GM19239 (cell line): ENCODE measurements at places on chromosomes 1 and 21.

- no peak for DNase-seq
Observed at GRCh38 chr1:50246869-50247268, 138.1 kb downstream of the ELAVL4 start.

GRCh38 chr1:70042090-70042731 lies 163.2 kb downstream of the LRRC40 start:
- DNase-seq = no peak

- DNase-seq = peak; percentile 74
Observed at GRCh38 chr1:9849691-9850441, 26.1 kb upstream of the CLSTN1 start.

GRCh38 chr1:8858112-8858668 lies 20.3 kb downstream of the ENO1 start:
- DNase-seq = no peak

DNA sequence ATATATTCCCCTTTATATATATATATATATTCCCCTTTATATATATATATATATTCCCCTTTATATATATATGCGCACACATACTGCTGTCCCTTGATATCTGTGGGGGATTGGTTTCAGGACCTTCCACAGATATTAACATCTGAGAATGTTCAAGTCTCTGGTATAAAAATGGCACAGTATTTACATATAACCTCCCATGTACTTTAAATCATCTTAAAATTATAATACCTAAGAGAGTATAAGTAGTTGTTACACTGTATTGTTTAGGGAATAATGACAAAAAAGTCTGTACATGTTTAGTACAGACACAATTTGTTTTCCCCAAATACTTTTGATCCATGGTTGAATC lies 45.8 kb downstream of the NR5A2 start:
- no peak for DNase-seq

- no peak for DNase-seq
Observed at GRCh38 chr1:90457985-90458384, 259.1 kb downstream of the BARHL2 start.

- no peak for DNase-seq
Observed at GRCh38 chr1:53629101-53629691, 109.8 kb downstream of the GLIS1 start.

DNA sequence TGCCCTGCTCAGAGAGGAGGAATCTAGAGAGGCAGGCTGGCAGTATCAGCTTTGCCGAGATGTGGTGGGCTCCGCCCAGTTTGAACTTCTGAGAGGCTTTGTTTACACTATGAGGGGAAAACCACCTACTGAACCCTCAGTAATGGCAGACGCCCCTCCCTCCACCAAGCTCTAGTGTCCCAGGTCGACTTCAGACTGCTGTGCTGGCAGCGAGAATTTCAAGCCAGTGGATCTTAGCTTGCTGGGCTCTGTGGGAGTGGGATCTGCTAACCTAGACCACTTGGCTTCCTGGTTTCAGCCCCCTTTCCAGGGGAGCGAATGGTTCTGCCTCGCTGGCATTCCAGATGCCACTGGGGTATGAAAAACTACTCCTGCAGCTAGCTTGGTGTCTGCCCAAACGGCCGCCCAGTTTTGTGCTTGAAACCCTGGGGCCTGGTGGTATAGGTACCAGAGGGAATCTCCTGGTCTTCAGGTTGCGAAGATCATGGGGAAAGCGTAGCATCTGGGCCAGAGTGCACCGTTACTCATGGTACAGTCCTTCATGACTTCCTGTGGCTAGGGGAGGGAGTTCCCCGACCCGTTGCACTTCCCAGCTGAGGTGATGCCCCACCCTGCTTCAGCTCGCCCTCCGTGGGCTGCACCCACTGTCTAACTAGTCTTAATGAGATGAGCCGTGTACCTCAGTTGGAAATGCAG lies 43.6 kb downstream of the C21orf91 start:
- no peak for DNase-seq

GRCh38 chr1:85328713-85329397 lies 52.4 kb upstream of the BCL10 start:
- no peak for DNase-seq

DNA sequence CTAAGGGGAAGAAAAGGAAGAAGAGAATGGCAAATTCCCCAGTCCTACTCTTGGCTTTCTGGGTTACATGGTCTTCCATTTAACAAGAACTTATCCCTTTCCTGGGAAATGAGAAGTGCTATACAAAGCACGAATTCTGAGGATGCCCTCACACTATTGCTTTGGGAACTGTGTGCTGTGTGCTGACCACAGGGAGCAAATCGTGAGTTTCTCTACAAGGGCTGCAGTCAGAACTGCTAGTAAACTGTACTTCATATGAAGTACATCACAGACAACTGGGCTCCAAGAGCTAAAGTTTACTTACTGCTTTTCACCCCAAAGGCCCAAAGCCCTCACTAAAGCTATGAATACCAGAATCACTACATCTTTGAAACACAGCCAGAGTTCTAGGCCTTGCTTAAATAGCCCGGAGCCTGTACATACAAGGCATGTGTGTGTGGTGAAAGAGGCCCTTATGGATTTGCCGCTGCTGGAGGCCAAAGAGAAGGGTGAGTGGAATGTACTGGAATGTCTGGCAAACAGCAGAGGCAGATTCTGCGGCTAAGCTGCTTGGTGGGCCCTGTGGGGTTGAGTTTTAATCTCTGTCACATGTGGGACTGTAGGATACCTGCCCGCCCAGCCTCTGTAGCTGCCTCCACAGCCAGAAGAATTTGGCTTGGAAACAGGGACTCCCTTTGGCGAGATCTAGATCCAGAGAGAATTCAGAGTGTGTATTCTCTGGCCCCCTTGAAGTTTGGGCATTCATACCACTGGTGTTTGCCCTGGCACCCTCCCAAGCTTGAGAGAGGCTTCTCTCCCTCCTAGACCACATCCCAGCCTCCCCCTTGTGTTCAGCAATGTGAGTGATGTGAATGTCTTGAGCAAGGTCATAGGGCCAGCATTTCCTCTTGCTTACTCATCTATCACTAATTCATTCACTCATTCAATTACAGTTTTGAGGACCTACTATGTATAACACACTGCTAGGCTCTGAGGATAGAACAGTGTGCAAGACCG lies 21.9 kb upstream of the TRIM67 start:
- no peak for DNase-seq

- DNase-seq = no peak
Observed at GRCh38 chr21:37974081-37974480, 57.8 kb upstream of the KCNJ6 start.

DNA sequence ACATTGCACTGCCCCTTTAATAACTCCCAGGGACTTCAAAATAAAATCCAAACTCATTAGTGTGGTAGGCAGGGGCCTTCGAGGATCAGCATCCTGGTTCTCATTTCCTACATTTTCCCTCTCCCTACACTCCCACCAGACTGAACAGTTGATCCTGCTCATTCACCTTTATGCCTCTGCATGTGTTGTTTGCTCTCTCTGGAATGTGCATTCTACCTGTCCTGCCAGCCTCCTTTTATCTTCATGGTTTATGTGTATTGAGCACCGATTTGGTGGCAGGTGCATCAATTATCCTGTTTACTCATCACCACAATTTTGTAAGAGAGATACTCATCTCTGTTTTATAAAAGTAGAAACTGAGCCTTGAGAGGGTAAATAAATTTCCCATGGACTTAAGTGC lies 125.0 kb downstream of the ADSS2 start:
- DNase-seq = no peak

DNA sequence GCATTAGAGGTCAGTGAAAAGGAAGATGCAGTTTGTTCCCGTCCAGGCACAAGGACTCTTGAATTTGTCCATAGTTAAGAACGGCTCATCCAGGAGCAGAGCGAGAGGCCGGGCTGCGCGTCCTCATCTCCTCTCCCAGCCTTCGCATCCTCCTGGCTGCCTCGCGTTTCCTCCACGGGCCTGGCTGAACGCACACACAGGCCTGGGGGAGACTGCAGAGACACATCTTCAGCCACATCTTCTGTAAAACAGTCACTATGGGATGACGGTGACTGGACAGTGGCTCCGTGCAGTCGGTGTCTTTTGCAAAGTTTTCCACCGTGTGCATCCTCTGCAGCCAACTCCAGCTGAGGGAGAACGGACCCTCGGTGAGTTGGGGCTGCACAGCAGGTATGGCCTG lies 89.7 kb downstream of the PSMG1 start:
- DNase-seq = no peak

- DNase-seq = no peak
Observed at GRCh38 chr1:164587617-164588501, 28.9 kb downstream of the PBX1 start.

GRCh38 chr1:10980841-10981727 lies 31.4 kb upstream of the TARDBP start:
- no peak for DNase-seq

DNA sequence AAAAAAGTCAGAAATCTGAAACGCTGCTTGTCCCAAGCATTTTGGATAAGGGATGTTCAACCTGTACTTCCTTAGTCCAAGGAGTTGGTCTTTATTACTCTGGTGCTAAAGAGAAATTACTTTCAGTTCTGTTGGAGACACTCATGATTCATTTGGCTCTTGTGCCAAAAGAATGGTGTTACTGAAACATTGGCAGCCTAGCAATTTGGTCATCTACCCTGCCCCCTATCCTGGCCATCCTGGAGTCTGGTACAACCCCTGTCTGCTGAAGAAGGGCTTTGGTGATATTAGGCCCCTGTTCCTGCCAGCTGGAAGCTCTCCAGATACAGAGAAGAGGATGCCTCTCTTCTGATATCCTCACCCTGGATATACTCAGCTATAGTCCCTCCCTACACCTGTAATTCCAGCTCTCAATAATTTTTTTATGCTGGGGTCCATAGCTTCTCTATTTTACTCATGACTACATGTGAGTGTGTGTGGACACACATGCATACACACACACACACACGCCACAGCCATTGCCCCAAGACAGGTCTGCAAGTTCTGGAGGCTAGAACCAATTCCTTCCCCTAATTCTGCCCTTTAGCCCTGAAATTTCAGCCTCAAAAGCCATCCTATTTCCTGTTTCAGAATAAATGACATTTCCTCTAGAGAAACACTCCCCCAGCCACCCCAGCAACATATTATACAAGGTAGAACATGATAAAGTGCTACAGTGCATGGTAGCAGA lies 40.0 kb downstream of the LHX8 start:
- no peak for DNase-seq

GRCh38 chr1:116545359-116545705 lies 25.5 kb downstream of the CD58 start:
- DNase-seq = no peak

GRCh38 chr1:50369830-50370229 lies 53.4 kb downstream of the DMRTA2 start:
- DNase-seq = no peak

GRCh38 chr1:7290971-7291970 lies 479.8 kb upstream of the VAMP3 start:
- DNase-seq = no peak

GRCh38 chr1:185139246-185139645 lies 17.5 kb downstream of the TRMT1L start:
- no peak for DNase-seq

DNA sequence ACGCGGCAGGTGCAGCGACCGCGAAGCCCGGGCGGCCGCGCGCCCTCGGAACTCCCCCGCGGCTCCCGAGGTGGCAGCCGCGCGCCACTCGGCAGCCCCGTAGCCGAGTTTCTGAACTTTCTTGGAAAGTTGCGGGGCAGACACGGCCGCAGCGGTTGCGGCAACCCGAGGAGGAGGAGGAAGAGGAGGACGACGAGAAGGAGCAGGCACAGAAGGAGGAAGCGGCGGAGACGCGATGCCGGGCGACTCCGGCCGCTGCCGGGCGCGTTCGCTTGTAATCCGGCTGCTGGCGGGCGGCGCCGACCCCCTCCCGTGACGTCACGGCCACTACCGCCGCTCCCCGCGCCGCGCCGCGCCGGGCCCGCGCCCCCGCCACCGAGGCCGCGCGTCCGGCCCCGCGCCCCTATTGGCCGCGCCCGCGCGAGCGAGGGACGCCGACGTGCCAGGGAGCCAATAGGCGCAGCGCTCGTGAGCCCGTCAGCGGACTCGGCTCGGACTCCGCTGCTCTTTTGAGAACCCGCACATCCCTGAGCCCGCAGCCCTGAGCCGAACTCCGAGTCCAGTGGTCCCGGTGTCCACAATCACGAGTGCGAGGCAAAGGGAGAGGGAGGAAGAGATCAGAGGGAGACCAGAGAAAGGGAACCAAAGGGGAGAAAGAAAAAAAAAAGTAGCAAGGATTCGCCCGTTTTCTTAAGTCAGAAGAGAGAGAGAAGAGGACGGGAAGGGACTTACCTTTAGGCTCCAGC lies 736 bp upstream of the BARHL2 start:
- DNase-seq = no peak

GRCh38 chr1:15994590-15995351 lies 9.3 kb upstream of the SRARP start:
- DNase-seq = no peak

GRCh38 chr1:13804240-13804633 lies 104.2 kb downstream of the PRDM2 start:
- DNase-seq = no peak

GRCh38 chr21:18759267-18759666 lies 355.7 kb upstream of the TMPRSS15 start:
- no peak for DNase-seq

GRCh38 chr1:216212826-216213225 lies 210.4 kb downstream of the USH2A start:
- DNase-seq = no peak

DNA sequence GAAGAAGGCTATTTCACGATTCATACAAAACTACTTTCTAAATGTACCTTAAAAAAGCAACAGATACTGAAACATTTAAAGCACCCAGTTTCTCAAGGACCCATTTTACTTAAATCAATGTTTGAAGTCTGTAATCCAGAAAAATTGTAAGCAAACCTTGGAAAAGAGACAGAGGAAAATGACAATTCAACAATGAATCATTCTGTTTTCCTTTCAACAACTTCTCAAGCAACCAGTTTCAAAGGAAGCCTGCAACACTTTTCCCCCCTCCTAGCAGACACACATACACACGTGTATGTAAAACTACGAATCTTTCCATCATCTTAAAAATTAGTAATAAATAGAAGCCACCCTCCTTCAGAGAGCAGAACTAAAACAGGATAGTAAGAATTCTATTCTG lies 1.2 kb downstream of the RERE start:
- DNase-seq = no peak

DNA sequence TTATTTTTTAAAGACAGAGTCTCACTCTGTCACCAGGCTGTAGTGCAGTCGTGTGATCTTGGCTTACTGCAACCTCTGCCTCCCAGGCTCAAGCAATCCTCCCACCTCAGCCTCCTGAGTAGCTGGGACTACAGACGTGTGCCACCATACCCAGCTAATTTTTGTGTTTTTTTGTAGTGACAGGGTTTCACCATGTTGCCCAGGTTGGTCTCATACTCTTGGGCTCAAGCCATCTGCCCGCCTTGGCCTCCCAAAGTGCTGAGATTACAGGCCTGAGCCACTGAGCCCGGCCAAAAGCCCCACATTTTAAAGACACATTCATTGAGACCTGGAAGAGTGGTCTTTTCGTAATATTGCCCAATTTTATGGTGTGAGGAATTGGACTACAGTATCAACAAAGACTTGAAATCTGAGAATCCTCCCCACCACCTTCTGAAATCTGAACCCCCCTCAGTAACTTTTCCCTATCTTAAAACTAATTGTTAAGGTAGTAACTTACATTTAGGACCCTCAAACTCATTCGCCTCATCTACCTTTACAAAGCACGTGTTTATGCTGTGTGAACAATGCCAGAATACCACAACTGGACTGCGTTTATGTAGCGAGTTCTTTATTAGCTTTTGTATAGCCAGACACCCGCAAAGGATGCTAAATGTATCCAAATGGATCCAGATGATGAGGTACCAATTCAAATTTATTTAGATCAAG lies 2.7 kb downstream of the ERRFI1 start:
- DNase-seq = no peak

- no peak for DNase-seq
Observed at GRCh38 chr1:212689758-212690529, 9.7 kb downstream of the BATF3 start.

GRCh38 chr1:50425376-50426107 lies 2.3 kb upstream of the DMRTA2 start:
- no peak for DNase-seq
